ENCODE measurements at places on chromosomes 5 and 9. TPM values are rescaled to one million over a fixed set of nuclear protein-coding genes. Genes with fewer than 3 reads are reported as not detected.

DNA sequence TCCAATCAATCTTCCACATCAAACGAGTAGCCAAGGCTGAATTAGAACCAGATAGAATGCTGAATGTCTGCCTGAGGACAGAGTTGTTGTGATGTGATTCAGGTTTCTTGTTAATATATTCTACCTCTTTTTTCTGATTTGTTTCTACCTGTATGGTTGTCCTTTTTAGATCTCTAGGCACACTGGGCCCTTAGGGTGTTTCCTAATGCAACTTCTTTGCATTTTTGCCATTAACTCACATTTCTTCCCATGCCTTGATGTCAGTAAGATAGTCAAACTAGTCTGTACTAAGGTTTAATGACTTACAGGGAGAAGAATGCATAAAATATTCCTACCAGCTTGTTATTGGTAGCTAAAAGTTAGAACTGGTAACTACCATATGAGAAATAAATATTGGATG lies 413.6 kb downstream of the CCDC171 start:
- H3K36me3 ChIP-seq = no peaks in the 10 kb centered on the region
- H3K4me3 ChIP-seq = no peak overlapping the region
- H3K27me3 ChIP-seq = no peaks in the 10 kb centered on the region
- no peak for DNase-seq

GRCh38 chr9:116643691-116644090 lies 43.4 kb upstream of the TRIM32 start:
- H3K4me3 ChIP-seq = no peak overlapping the region
- H3K27me3 ChIP-seq = no peaks in the 10 kb centered on the region
- H3K27ac ChIP-seq = no peak overlapping the region
- no peaks in the 10 kb centered on the region for H3K36me3 ChIP-seq

DNA sequence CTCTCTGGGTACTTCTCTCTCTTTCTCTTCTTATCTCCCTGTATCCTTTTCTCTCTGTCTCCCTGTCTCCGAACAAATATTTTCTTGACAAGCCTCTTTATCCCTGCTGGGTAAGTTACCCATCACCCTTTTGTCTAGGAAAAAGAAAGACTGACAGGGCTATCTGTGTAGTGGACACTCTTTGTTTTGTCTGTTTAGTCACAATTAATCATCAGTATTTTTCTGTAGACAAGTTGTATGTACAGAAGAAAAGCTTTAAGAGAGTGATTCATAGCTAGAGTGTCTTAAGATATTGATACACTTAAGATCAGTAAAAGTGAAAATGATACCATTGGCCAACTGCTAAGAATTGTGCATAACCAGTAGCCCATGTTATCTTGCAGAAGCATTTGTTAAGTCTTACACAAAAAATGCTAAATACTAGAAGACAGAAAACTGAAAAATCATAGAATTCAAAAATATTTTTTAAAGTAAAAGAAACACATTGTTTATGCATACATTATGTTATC lies 1043.8 kb upstream of the EDIL3 start:
- H3K4me1 ChIP-seq = no peaks in the 10 kb centered on the region
- no peak overlapping the region for H3K27ac ChIP-seq
- no peak for DNase-seq
- H3K4me3 ChIP-seq = no peak overlapping the region
- H3K36me3 ChIP-seq = no peaks in the 10 kb centered on the region
- no peaks in the 10 kb centered on the region for H3K27me3 ChIP-seq

DNA sequence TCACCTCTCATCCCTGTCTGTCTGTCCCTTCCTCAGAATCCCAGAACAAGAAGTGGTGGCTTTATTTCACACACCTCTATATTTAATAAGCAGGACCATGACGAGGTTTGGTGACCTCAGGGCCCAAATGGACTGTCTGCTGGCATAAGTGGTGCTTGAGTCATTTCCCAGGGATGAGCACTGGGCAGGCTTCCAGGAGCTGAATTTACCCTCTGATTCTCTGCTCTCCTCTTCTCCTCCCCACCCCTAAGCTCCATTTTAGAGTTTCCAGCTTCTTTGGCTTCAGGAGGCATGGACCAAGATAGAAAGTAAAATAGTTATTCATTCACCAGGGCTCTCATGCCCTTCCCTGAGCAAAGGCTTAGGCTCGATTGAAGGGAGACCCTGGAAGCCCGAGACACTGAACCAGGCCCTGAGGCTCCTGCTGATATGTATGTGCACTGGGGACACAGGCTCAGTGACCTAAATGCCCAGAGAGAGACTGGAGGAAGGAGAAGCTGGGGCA lies 69.1 kb downstream of the PPARGC1B start:
- no peak for DNase-seq
- no peak overlapping the region for H3K27ac ChIP-seq
- no peak overlapping the region for H3K4me3 ChIP-seq
- H3K36me3 ChIP-seq = no peaks in the 10 kb centered on the region
- H3K27me3 ChIP-seq = no peaks in the 10 kb centered on the region
- H3K4me1 ChIP-seq = no peaks in the 10 kb centered on the region

DNA sequence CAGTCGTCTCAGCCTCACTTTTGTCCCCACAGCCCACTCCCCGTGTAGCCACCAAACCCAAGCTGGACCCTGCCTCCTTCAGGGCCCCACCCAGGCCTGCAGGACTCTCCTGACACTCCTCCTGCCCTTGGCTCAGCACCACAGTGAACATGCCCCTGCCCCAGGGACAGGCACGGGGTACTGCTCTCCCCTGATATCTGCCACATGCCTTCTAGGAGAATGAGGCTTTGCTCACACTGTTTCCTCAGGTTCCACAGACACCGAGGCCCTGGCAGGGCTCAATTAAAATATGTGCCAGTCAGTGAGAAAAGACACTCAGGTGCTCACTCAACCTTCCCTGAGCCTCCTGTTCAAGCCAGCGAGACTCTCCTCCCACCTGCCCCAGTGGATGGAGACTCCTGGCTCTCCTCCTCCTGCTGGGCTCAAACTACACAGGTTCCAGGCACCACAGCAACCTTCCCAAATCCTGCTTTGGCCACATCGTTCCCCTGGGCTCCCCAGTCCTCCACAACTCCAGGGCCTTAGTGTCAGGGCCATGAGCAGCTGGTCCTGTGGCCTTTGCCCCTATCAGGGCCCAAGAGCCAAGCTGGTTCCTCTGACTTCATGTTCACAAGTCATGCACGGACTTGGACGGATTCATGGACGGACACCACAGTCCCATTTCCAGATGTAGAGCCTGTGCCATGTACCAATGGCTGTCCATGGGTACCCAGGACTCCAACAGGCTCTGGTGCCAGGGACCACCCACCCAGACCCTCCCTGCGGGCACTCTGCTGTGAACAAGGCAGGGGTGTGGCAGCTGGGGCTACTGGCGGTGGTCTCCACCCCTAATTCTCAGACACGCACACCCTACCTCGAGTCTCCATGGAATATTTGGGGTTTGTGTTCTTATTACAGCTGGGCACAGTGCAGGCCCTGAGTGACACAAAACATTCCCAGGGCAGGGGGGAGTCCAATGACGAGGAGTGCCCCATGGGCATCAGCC lies 36.6 kb downstream of the BICD2 start:
- H3K4me3 ChIP-seq = no peak overlapping the region
- peaks cover 38% of the 10 kb centered on the region for H3K36me3 ChIP-seq
- H3K27me3 ChIP-seq = no peaks in the 10 kb centered on the region
- no peak for DNase-seq
- no peak overlapping the region for H3K27ac ChIP-seq
- H3K4me1 ChIP-seq = peaks cover 7% of the 10 kb centered on the region

The DOCK2 gene
- total RNA-seq = 293 TPM

DNA sequence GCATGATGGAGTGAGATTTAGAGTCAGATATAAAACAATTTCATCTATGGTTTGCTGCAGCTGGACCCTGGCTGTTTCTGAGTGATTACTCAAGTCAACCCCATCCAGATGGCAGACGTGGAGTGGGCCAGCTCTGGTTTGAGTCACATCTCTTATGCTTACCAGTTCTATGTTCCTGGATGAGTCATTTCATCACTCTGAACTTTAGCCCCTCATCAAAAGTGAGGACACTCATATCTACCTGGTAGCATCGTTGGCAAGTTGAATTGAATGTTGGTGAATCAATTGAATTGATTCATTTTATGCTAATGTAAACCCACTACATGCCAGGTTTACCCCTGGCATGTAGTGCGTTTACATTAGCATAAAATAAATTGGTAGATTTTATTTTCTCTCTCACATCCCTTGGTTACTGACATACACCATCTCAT lies 176.4 kb downstream of the FGF18 start:
- H3K4me1 ChIP-seq = no peaks in the 10 kb centered on the region
- H3K36me3 ChIP-seq = no peaks in the 10 kb centered on the region
- no peaks in the 10 kb centered on the region for H3K27me3 ChIP-seq
- no peak overlapping the region for H3K4me3 ChIP-seq
- DNase-seq = no peak
- no peak overlapping the region for H3K27ac ChIP-seq

DNA sequence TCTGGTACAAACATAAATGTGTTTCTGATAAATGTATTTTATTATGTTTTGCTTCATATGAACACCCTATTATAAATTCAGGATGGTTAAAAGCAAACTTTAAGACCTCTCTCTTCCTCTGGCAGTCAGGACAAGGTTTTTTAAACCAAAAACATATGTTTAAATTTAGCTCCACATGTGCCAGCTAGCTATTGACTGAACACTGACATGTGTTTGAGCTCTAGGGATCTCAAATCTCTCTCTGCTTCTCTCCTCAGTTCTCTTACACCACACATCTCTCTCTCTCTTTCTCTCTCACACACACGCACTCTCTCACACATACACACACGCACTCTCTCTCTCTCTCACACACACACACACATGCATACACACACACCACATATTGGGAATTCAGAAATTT lies 150.1 kb upstream of the RFX3 start:
- DNase-seq = no peak
- no peak overlapping the region for H3K4me3 ChIP-seq
- H3K36me3 ChIP-seq = no peaks in the 10 kb centered on the region
- no peaks in the 10 kb centered on the region for H3K27me3 ChIP-seq
- no peak overlapping the region for H3K27ac ChIP-seq
- H3K4me1 ChIP-seq = no peaks in the 10 kb centered on the region

DNA sequence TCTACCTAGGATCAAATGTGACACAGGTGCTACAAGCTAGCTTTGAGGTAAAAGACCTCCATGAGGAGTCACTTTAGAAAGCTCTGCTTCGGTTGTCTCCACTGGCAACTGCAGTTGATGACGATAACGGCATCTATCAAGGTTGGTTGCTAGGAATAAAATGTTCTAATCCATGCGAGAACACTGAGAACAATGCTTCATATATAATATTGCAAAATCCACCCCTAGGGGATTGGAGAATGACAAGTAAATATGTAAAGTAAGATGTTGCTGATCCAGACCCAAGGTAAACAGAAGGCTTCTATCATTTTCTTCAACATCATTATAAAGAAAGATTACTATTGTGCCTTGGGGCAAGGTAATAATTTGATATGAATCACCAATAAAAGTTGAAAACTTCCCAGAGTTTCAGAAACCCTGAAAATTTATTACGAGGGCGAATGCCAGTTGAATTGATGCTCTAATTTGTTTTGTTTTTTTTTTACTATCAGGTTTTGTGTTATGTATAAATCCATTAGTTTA lies 1003.4 kb downstream of the CDH18 start:
- DNase-seq = no peak
- no peaks in the 10 kb centered on the region for H3K36me3 ChIP-seq
- no peaks in the 10 kb centered on the region for H3K27me3 ChIP-seq
- no peaks in the 10 kb centered on the region for H3K4me1 ChIP-seq

The MIGA2 gene
- 84.0 TPM for total RNA-seq

GRCh38 chr5:176519810-176520720 lies 17.1 kb downstream of the RNF44 start:
- DNase-seq = no peak
- H3K4me1 ChIP-seq = peaks cover 22% of the 10 kb centered on the region
- H3K4me3 ChIP-seq = no peak overlapping the region
- H3K27me3 ChIP-seq = no peaks in the 10 kb centered on the region

DNA sequence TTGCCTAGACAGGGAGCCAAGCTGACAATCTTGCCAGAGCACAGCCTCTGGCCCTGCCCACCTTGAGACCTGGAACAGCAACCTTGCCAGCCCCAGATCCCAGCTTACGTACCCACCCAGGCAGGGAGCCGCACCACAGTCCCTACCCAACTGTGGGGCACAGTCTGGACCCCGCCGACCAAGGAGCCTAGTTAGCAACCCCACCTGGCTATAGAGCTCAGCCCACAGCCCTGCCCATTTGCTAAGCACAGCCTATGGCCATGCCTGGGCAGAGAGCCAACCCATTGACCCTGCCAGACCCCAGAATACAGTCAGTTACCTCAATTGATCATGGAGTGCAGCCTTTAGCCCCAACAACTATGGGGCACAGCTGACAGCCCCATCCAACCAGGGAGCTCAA lies 97.9 kb upstream of the SH3GL2 start:
- H3K4me3 ChIP-seq = no peak overlapping the region
- no peaks in the 10 kb centered on the region for H3K36me3 ChIP-seq
- no peaks in the 10 kb centered on the region for H3K4me1 ChIP-seq
- no peak overlapping the region for H3K27ac ChIP-seq

The SPOCK1 gene
- not detected for total RNA-seq

The PHF24 gene
- not detected for total RNA-seq

DNA sequence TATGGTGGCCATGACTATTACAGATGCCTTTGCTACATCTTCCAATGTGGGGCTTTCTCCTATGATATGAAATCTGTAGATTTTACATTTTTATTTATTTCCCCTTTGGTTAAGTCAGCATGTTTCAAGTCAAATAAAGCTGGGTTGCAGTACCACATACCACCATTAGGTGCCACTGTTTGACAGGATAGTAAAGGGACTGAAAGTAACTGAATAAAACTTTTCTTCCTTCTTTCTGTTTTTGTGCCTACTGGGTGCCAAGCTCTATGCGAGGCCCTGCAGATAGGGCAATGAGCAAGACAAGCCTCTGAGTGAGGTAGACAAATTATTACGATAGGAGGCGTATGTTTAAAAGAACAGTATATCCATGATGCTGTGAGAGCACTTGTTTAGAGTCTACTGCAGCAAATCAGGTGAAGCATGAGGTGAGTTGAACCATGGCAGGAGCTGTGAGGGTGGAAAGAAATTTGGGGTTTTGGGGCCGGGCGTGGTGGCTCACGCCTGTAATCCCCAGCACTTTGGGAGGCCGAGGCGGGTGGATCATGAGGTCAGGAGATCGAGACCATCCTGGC lies 64.8 kb downstream of the GDNF start:
- DNase-seq = no peak
- no peaks in the 10 kb centered on the region for H3K36me3 ChIP-seq
- no peak overlapping the region for H3K27ac ChIP-seq
- H3K27me3 ChIP-seq = no peaks in the 10 kb centered on the region
- H3K4me1 ChIP-seq = no peaks in the 10 kb centered on the region

- H3K36me3 ChIP-seq = no peaks in the 10 kb centered on the region
- H3K27ac ChIP-seq = no peak overlapping the region
- H3K27me3 ChIP-seq = no peaks in the 10 kb centered on the region
Measured at GRCh38 chr5:111869681-111870080, 112.7 kb upstream of the NREP start.

The GZMA gene
- 39.5 TPM for total RNA-seq

- DNase-seq = no peak
- H3K27ac ChIP-seq = no peak overlapping the region
- H3K36me3 ChIP-seq = no peaks in the 10 kb centered on the region
- no peaks in the 10 kb centered on the region for H3K27me3 ChIP-seq
- no peak overlapping the region for H3K4me3 ChIP-seq
Measured at GRCh38 chr5:118553662-118554061, 434.7 kb downstream of the DTWD2 start.

GRCh38 chr5:39452846-39453245 lies 28.1 kb upstream of the DAB2 start:
- H3K36me3 ChIP-seq = no peaks in the 10 kb centered on the region
- H3K27ac ChIP-seq = no peak overlapping the region
- no peaks in the 10 kb centered on the region for H3K27me3 ChIP-seq
- H3K4me3 ChIP-seq = no peak overlapping the region
- H3K4me1 ChIP-seq = no peaks in the 10 kb centered on the region
